ELR (cell line): ENCODE measurements at places on chromosomes 11 and 22.

- peak; percentile 30 for DNase-seq
Measured at GRCh38 chr11:14644226-14645014, 816 bp downstream of the PDE3B start.

DNA sequence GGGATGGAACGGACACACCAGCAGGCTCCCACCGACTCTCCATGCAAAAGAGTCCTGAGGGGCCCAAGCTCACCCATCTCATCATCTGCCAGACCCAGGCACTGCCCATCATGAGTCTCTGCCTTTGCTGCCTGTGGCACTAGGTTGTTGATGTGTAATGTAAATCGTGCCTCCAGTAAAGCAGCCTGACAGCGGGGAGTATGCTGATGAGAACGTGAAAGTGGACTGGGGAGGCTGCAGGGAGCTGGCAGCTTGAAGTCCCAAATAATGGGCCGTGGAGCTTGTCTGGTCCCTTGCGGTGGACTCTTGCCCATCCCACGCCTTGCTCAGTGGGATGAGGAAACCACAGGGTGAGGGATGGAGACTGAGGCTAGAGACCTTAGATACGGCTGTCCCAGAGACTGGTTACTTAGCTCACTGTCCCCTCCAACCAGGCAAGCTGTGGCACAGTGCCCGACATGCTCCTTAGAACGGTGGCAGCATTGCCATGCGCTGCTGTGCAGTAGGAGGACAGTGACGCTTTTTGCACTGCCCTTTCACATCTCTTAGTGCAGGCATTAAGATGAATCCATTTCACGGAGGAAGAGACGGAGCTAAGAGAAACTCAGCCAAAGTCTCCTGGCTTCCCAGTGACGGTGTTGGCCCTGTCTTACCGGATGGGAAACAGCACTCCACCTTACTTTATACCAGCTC, 39.6 kb upstream of the PLET1 start:
- DNase-seq, result no peak

DNA sequence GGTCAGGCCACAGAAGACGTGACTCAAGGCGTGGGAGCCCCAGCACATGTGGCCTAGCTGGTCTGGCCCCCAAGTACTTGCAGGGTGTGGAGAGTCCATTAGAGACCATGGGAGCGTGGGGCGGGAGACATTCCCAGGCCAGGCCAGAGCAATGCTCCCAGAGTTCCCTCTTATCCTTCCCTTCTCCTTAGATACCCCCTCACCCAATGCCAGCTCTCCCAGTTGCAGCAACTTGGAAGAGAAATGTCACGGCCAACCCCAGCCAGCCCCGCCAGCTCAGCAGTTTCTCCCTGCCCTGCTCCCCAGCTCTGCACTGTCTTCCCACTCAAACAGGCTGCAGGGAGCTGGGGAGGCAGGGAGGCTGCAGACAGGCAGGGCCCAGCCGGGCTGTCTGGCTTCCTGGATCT, 65.4 kb upstream of the TSPAN18 start:
- no peak for DNase-seq

GRCh38 chr11:94560834-94561233, 6.3 kb upstream of the PIWIL4 start:
- DNase-seq, result no peak

- no peak for DNase-seq
Measured at GRCh38 chr11:34124885-34125668, 19.6 kb downstream of the NAT10 start.

- no peak for DNase-seq
Measured at GRCh38 chr11:123700772-123701171, 40.7 kb downstream of the ZNF202 start.

- no peak for DNase-seq
Measured at GRCh38 chr22:50445071-50445879, 29.6 kb downstream of the SBF1 start.

- no peak for DNase-seq
Measured at GRCh38 chr11:125174686-125175085, 10.1 kb downstream of the PKNOX2 start.

DNA sequence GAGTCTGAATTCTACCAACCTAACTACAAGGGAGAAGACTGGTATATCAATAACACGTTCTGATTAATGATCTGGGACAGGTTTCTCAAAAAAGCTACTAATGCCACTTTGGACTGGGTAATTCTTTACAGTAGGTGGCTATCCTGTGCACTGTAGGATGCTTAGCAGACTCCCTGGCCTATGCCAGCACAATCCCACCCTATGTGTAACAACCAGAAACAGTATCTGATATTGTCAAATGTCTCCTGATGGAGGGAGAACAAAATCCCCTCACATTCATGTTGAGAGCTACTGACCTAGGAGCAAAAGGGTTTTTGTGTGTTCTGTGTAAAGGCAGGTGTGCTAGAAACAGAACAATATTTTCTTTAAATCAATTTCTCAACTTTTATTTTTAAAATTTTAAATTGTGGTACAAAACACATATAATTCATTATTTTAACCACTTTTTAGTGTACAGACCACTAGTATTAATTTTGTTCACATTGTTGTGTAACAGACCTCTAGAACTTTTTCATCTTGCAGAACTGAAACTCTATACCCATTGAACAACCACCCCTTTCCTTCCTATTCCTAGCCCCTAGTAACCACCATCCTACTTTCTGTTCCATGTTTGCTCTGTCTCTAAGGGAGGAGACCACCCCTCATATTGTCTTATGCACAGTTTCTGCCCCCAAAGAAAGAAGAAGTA, 2.1 kb upstream of the MS4A6A start:
- no peak for DNase-seq

GRCh38 chr11:113409526-113409925, 21.9 kb downstream of the ANKK1 start:
- DNase-seq, result no peak

- peak; percentile 10 for DNase-seq
Measured at GRCh38 chr11:89489930-89490329, 1.2 kb downstream of the NOX4 start.

- DNase-seq, result no peak
Measured at GRCh38 chr11:79242616-79243015, 198.2 kb downstream of the TENM4 start.

DNA sequence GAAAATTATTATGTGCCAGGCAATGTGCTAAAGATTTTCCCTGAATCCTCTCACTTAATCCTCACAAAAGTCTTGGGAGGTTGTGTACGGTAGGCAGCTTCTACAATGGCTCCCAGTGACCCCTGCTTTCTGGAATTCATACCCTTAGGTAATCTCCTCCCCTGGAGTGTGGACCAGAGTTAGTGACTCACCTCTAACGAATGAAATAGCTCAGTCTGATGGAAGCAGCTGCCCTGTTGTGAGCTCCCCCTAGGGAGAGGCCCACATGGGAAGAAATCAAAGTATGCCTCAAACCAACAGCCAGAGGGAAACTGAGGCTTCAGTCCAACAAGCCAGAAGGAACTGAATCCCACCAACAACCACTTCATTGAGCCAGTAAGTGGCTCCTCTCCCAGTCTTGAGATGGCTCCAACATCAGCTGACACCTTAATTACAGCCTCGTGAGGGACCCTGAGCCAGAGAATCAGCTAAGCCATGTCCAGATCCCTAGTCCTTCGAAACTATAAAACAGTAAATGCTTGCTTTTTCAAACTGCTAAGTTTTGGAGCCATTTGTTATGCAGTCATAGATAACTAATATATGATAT, 98.9 kb upstream of the ISX start:
- DNase-seq, result peak; percentile 3

DNA sequence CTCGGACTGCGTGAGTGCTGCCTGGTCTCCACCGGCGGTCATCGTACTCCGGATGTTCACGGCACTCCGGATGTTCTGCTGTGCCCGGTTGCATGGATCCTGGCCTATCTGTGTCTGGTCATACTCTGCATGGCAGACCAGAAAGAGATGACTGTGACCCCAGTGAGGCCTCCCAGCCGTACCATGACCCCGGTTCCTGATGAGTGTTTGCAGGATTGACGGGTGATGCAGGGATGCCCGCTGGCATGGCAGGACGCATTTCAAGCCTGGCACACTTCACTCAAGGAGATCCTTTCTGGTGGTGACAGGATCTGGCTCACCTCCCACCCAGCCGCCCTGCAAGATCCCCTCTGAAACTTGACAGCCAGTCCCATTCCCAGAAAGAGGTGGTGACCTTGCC, 6.3 kb downstream of the GLB1L2 start:
- no peak for DNase-seq

GRCh38 chr22:50315289-50316113, 8.1 kb upstream of the PLXNB2 start:
- no peak for DNase-seq

- DNase-seq, result peak; percentile 95
Measured at GRCh38 chr11:129846508-129847335, 31.1 kb downstream of the TMEM45B start.

GRCh38 chr11:97974798-97975498, 1045.8 kb upstream of the CNTN5 start:
- no peak for DNase-seq

DNA sequence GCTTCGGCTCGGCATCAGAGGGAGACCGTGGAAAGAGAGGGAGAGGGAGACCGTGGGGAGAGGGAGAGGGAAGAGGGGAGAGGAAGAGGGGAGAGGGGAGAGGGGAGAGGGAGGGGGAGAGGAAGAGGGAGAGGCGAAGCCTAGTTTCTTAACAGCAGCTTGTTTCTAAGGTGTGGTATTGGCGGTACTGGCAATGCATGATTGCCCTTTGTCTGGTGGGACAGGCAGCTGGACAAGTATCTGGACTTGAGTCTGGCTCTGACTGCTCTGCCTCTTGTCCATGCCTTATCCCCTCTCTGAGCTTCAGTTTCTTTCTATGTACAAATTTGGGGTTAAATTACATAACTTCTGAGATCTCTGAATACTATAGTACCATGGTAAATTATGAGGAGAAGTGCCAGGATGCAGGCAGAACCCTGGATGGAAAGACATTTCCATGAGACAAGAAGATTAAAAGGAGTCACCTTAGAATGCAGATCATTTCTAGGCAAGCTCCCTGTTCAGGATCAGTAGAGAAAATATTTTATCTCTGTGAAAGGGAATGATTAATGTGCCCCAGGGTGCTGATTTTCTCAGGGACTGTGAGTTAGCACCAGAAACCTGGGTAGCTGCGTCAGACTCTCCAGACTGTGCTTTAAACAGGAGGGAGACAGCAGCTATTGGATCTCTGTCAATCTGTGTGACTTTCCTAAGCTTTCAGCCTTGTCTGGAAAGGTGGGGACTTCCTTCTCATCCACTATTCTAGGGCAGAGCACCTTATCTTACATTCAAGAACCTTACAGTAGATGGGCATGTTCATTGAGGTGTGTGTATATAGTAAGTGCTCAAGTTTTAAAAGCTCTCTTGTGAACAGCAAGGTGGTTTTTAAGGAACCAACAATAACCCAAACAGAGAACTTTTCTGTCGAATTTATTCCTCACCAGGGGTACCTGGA, 31.9 kb upstream of the CCDC90B start:
- no peak for DNase-seq

DNA sequence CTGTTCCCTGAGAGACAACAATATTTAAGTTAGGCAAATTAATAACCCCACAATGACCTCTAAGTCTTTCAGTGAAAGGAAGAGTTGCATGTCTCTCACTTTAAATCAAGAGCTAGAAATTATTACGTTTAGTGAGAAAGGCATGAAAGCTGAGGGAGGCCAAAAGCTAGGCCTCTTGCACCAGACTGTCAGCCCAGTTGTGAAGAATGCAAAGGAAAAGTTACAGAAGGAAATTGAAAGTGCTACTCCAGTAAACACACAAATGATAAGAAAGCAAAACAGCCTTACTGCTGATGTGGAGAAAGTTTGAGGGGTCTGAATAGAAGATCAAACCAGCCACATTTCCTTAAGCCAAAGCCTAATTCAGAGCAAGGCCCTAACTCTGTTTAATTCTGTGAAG, 45.0 kb downstream of the BBOX1 start:
- no peak for DNase-seq

GRCh38 chr11:61495801-61496601, 12.5 kb upstream of the LRRC10B start:
- DNase-seq, result no peak

DNA sequence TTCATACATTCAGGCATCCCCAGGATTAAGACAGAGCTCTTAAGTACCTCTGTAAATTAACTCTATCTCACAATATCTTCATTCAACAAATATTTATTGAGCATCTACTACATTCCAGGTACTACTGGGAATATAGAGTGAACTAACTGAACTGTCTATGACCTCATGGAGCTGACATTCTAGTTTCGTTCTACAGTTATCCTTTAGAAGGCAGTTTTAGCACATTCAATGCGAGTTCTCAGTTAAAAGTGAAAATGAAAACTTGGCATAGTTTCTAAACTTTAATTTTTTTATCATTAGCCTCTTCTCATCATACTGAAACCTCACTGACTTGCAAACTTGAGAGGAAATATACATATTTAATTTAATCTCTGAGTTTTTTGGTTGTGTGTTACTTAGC, 10.7 kb upstream of the MS4A6E start:
- no peak for DNase-seq
